ENCODE measurements at places on chromosomes 1 and 21. TPM values are rescaled to one million over a fixed set of nuclear protein-coding genes. Genes with fewer than 3 reads are reported as not detected.

CFHR2 gene
- total RNA-seq: not detected

COX20 gene
- 16.6 TPM for total RNA-seq

SH3D21 gene
- 3.2 TPM for total RNA-seq

OR14K1 gene
- not detected for total RNA-seq

ALX3 gene
- not detected for total RNA-seq

NR0B2 gene
- total RNA-seq: not detected

PLEKHN1 gene
- total RNA-seq: 3.6 TPM
